ENCODE measurements at places on chromosomes 16 and 17.
A peak's percentile ranks its signal among the peaks of the same experiment; 100 is the strongest.

- DNase-seq: no peak
These were observed 138.0 kb downstream of the ANKFN1 start for GRCh38 chr17:56291226-56291805.

- DNase-seq: no peak
These were observed 122.6 kb upstream of the GSE1 start for GRCh38 chr16:85490407-85491057.

DNA sequence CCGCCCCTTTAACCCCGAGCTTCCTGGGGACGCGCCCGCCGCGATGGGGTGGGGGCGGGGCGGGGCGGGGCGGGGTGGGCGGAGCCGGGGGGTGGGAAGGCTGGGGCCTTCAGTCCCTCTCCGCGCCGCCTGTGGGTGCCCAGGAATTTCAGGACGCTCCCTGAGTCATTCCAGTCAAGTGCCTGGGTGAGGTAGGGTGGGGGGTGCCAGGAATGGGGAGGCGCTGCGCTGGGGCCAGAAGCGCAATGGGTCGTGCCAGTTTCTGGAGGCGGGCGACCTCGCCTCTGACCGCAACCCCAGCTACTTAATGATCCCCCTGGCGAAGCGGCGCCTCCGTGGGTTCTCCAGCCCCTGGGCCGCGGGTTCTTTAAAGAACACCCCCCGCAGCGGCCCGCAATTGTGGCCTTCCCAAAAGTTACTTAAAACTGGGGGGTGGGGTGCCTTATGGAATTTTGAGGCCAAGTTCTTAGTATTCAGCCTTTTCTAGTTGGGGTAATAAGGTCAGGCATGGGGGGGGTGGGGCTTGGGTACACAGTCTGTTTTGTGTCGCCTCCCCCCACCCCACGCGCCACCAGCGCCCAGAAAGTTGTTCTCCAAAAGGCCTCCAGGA, 826 bp upstream of the GSE1 start:
- peak; percentile 71 for DNase-seq

DNA sequence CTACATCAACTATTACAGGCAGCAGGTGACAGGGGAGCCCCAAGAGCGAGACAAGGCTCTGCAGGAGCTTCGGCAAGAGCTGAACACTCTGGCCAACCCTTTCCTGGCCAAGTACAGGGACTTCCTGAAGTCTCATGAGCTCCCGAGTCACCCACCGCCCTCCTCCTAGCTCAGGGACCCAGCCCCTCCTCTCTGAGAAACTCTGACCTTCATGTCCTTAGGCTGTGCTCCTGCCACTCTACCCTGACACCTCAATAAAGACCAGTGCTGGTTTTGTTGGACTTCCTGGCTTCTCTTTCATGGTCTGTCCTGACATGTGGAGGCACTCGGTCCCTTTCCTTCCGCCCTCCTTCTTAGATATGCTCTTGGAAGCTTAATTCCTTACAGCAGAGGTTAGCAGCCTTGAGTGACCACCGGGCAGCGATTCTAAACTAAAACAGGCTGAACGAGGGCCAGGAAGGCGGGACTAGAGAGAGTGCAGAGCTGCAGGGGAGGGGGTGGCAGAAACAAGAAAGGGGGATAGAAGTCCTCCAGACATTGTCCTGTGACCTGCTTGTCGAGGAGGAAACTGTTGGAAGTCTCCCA, 915 bp downstream of the AHSP start:
- no peak for DNase-seq

DNA sequence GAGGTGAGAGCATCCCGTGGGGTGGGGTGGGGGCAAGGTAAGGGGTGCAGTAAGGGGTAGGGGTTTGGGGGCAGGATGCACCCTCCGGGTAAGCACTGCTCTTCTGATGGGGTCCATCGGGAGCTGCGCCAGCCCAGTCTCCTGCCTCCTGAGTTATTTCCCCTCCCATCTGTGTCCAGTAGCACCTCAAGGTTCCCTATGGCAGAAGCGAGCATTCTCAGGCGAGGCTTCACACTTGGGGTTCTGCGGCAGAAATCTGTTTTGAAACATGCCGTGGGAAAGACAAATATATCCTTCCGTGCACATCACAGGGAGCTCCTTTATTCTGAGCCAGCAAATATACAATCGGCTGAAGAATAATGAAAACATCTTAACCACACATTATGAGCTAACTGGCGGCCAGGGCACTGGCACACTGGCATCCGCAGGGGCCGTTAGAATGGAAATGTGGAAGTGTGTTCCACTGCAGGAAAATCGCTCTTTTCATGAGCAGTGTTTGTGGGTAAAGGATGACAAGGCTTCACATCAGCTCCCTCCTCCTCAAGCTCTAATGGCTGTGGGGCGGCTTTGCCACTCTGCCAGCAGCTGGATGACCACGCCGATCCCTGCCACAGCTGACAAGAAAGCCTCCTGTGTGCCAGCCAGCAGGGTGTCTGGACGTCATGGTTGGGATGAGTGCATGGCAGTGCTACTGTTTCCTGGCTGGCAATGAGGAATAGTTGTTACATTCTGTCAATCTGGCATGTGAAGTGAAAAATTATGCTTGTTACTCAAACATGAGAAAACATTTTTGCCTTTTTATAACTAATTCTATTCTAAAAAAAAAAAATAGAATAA, 20.0 kb downstream of the MTHFSD start:
- DNase-seq: no peak

GRCh38 chr17:48503747-48504146, 27.1 kb downstream of the HOXB1 start:
- no peak for DNase-seq

GRCh38 chr16:89374393-89374960, 115.9 kb downstream of the ANKRD11 start:
- no peak for DNase-seq

GRCh38 chr16:70467113-70467512, 12.7 kb downstream of the FCSK start:
- no peak for DNase-seq

GRCh38 chr17:29383686-29384085, 6.5 kb upstream of the TAOK1 start:
- DNase-seq: no peak

DNA sequence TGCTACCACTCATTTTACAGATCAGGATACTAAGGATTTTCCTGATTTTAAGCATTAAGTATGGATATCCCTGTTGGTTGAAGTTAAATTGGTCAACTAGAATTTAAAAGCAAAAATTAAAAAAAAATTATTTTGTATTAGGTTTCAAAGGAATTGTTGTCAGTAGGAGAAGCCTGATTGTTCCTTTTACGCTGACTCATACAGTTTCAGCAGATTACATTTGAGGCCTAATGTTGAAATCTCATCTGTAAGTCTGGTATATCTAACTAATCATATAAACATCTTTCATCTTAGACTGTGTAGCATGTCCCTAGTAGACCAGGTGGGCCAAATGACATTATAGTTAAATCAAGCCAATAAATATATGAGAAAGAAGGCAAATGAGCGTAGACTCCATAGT, 83.5 kb downstream of the FTO start:
- no peak for DNase-seq
